Activated CD4-positive, CD25-positive, alpha-beta regulatory T cell (primary cell): ENCODE measurements at places on chromosomes 12 and 14.

GRCh38 chr12:72631926-72632685, 359.9 kb downstream of the TRHDE start:
- DNase-seq, result no peak

- no peak for DNase-seq
These were observed 3.9 kb upstream of the BTG1 start for GRCh38 chr12:92149563-92149962.

DNA sequence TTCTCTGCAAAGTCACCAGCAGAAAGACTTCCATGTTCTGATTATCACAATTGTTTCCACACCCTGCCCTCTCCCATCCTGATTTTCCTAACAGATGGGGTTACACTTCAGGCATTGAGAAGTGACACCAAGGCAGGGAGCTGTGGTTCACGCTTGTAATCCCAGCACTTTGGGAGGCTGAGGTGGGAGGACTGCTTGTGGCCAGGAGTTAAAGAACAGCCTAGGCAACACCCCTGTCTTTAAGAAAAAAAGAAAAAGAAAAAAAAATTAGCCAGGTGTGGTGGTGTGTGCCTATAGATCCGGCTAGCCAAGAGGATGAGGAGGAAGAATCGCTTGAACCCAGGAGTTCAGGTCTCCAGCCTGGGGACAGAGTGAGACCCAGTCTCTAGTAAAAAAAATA, 5.2 kb downstream of the PPP1CC start:
- DNase-seq, result no peak

DNA sequence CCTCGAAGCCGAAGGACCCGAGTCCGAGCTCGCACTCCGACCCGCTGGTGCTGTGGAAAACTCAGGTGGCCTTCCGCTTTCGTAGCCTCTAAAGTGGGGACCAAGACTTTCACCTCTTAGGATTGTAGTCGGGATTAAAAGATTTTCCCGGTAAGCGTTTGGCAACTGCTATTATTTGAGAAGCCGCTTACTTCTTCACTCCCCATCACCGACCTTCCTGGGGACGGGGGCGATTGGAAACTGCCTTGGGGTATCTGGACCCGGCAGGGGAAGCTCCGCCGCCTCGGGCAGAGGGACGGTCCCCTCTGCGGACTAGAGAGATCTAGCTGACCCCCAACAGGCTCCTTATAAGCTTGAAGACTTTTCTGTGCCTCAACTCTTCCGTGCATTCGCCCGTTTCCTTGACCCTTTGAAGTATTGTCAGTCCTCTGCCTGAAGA, 659 bp downstream of the TRAFD1 start:
- no peak for DNase-seq

- DNase-seq, result peak; percentile 68
These were observed 604 bp downstream of the EIF4B start for GRCh38 chr12:53006810-53007309.

GRCh38 chr14:74510223-74510931, 16.8 kb downstream of the ISCA2 start:
- no peak for DNase-seq

GRCh38 chr14:94132285-94132887, 3.0 kb upstream of the IFI27L2 start:
- peak; percentile 14 for DNase-seq

DNA sequence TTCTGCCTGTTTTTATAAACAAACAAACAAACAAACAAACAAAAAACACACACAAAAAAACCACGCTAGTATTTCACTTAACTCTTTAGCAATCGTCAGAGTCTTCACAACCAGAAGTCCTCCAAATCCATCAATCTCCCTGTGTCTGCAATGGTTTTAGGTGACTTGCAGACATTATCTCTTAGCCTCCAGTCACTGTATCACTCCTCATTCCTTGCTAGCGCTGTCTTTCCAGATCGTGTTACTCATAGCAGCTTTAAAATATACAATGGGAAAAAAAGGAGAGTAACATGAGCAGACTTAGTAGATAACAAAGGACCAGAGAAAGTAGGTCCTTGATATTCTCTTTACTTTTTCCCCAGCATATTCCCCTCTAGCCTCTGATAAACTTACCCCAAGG, 15.5 kb upstream of the ETNK1 start:
- DNase-seq, result no peak

DNA sequence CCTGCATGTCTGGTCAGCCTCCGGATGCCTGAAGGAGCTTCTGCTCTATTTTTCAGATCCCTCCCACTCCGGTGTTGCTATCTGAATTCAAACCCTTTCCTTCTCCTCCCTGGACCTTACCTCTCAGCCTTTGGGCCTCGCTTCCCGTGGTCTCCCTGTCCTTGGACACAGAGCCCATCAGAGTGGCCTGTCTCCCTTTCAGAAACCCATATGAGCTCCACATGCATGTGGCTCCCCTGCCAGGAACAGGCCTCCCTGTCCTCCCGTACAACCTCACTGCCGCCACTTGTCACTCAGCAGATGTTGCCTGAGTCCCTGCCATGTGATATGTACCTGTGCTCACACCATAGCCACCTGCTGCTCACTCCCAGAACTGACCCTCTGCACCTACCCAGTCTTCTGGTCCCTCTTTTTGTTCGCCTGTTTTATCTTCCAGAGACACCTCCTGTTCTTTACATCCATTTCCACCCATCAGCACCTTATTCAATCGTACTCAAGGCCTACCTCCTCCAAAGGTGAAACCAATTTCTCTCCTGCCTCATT, 182.5 kb downstream of the ZFP36L1 start:
- no peak for DNase-seq

GRCh38 chr14:29444805-29445204, 482.8 kb downstream of the PRKD1 start:
- no peak for DNase-seq

- DNase-seq, result no peak
These were observed 719 bp downstream of the KRT80 start for GRCh38 chr12:52190860-52191729.

DNA sequence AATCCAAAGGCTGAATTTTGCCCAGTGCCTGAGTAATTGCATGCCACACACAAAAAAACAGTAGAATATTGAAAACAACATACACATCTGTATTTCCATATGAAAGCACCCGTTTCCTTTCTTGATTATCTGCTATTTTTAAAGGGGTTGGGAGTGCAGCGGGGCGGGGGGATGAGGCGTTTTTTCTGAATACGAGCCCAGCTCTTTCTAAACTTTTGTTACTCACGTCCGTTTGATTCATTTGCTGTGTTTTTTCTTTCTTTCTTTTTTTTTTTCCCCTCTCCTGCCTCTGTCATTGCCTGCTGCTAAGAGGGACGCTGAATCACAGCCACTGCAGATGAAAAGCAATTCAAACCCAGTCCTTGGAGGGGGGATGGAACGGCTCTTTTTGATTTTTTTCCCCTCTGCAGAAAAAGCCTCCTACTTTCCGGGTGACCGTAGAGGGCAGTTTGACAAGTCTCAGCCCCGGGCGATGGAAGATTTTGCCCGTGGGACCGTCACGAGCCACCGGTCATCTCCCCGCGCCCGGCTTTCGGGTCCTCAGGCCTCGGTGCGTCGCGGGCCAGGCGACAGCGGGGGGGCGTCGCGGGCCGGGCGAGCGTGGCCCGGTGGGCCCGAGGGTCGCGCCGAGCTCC, 572 bp upstream of the RASSF8 start:
- DNase-seq, result no peak

DNA sequence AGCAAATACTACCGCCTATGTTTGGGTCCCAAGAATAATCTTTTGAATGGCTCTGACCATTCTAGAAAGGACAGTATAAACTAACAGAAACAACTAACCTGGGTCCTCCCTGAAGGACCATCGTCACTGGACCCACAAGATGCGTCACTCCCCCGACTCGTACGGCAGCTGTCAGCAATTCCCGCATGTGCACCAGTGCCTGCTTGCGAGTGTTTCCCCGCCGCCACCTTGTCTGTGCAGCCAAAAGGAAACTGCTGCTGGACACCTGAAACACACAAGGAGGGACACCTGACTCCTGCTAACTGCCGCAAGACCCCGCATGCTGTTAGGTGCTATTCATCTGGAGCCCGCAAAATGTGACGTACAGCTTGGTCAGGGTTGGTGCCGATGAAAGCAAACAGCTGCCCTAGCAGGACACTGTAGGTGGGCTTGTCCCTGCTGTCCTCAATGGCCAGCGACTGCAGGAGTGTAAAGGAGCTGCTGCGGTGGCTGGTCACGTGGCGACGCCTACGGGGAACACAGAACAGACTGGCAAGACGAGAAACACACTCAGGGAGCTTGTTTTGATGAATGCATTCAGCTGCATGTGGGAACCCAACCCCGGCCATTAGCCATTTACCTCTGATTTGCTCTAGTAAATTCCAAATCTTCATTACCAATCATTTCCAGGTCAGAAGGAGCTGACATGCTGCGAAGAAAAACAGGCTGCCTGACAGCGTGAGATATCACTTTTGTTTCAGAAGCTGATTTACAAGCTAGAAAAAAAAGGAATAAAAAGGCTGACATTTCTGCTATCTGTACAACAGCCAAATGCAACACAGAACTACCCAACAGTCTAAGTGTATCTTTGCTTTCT, 118.1 kb downstream of the TRAFD1 start:
- DNase-seq, result no peak

DNA sequence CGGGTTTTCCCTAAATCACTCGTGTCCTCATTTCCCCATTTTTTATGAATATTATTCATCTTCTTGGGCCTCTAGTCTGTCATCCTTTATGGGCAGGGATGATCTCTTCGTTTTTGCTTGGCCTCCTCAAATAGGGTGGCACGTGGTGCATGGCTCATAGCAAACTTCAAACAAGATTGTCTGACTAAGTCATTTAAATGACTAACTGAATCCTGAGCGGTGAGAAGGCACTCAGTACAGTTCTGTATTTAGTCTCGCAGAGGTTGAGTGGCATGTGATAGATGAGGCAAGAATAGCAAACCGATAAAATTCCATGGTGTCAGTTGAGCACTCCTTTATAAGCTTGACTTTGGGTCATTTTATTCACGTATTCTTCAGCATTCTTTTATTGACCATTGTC, 5.7 kb upstream of the JDP2 start:
- DNase-seq, result no peak

DNA sequence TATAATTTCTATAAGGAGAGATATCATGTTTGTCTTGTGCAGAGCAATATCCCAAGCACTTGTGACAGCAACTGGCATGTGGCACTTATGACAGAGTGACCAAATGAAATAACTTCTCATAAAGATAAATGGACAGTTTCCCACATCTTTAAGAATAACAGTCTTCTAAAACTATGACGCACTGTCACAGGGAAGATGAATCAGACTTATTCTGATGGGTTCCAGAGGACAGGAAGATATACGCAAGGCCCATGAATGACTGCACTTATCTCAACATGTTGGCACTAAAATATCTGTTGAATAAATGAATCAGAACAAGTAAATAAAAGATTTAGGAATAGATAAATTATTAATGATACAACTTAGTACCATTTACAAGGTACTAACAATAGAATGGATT, 465.8 kb upstream of the SYT1 start:
- no peak for DNase-seq

DNA sequence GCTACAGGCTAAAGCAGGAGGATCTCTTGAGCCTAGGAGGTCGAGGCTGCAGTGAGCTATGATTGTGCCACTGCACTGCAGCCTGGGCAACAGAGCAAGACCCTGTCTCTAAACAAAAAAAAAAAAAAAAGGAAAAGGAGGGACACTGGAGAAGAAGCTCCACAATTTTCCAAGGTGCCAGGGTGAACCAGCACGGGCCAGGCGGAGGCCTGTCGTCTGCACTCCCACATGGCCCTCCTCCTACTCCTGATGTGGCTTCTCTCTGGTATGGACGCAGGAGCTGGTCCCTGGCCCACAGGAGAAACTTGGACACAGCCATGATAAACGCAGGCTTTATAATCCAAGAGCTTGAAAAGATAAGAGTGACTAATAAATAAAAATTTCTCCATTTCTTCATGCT, 341.2 kb downstream of the CACNA1C start:
- DNase-seq, result no peak

DNA sequence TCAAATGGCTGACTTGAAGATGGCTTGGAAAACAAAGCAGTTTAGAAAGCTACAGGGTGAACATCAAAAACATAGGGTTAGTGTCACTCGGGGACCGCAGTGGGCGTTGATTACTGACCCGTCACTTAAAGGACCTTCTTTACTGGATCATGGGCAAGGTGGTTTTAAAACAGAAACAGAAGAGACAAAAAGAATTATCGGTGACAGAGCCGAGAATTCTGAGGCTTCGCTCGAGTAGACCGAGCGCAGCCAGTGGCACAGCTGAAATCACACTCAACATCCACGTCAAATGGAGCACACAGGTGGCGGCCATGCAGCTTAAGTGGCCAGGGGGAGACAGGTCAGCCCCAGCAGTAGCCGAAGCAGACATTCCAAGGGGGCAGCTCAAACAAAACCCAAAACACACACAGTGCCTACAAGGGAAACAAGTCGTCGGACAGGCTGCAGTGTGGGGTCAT, 17.3 kb downstream of the SNRNP35 start:
- DNase-seq, result no peak

DNA sequence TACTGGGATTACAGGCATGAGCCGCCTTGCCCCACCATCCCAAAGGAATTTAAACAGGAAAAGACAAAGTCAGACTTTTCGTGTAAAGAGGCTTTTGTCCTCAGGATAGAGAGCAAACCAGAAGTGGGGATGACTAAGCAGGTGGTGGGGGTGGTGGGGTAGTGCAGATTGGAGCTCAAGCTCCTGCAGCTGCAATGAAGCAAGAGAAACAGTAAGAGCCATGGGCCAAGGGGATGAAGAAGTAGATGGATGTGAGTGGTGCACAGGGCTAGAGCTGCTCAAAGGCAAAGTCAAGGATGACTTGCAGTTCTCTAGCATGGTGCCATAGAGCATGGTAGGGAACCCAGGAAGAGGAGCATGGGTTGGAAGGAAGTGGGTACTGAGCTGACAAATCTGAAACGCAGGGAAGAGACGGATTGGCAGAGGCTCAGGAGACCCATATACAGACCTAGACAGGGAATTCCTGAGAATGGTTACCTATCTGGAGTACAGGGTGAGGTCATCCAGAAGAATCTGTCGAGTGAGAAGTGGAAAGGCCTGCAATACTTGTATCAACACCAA, 11.4 kb upstream of the RNF34 start:
- no peak for DNase-seq

DNA sequence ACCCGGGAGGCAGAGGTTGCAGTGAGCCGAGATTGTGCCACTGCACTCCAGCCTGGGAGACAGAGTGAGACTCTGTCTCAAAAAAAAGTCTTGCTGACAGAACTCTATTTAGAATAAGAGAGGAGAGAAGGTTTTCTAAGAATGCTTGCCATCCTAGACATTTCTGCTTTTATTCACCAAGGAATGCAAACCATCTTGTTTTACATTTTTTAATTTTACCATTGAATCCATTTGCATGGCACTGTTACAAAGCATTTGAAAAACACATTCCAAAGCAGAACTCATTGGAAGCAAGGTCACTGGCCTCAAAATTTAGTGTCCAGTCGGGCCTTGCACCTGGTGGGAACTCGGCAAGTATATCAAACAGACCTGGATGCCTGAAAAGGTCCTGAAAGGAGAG, 44.2 kb upstream of the RASSF3 start:
- no peak for DNase-seq

- DNase-seq, result no peak
These were observed 27.2 kb downstream of the VCPKMT start for GRCh38 chr14:50089208-50089607.

GRCh38 chr12:117151403-117152031, 38.8 kb downstream of the FBXO21 start:
- no peak for DNase-seq
